ENCODE measurements at places on chromosomes 1 and 21. TPM values are rescaled to one million over a fixed set of nuclear protein-coding genes. Genes with fewer than 3 reads are reported as not detected.

DNA sequence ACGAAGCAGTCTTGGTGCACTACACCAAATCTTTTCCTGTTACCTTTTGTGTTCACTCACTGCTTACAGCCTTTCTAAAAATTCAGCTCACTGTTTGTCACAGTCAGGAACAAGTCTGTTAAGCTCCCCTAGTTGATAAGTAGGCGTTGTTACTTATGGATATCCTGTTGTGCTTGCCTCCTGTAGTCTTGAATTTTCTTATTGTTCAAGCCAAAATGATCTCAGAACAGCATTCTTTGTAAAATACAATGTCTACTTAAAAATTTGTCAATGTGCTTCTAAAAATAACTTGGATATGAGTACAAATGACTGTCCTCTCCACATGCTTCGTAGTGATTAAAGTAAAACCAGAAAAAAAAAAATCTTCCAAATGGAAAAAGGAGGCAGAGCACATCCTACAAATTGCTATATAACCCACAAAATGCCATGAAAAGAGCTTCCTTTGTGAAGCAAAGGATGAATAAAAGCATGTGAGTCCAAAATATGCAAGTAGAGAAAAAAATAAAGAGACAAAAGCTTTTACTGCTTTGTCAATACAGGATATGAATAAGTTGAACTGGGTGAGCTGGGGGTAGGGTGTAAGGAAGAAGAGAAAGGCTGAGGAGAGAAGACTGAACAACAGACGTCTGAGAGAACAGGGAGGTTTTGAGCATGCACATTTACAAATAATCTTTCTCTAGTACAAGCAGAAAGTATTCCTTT lies 228.9 kb upstream of the ADGRL4 start:
- no peak for DNase-seq

- DNase-seq = no peak
Observed at GRCh38 chr1:164731161-164731876, 172.3 kb downstream of the PBX1 start.

DNA sequence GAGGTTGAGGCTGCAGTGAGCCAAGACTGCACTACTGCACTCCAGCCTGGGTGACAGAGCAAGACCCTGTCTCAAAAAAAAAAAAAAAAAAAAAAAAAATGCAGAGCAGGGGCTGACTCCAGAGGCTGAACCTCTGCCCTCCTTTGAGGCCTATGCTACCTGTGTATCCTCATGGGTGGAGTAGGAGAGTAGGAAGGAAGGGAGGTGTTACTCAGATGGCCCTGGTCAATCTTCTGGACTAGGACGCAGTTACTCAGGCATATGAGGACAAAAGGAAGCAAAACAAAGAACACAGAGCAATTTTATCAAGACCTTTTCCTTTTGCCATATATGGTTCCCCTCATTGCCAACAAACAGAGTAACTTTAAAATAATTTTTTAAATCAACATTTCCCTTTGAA lies 35.2 kb downstream of the TGFBR3 start:
- no peak for DNase-seq

GRCh38 chr1:222940095-222940494 lies 125.3 kb downstream of the DISP1 start:
- no peak for DNase-seq

GRCh38 chr1:104726917-104727316 lies 977.2 kb downstream of the AMY1C start:
- no peak for DNase-seq

- peak; percentile 80 for DNase-seq
Observed at GRCh38 chr1:113759333-113760101, at the start of gene PHTF1. Gene PHTF1, minus strand, starts transcription at chr1:113759486. Its CDS starts 783 bp downstream, at chr1:113758703.

DNA sequence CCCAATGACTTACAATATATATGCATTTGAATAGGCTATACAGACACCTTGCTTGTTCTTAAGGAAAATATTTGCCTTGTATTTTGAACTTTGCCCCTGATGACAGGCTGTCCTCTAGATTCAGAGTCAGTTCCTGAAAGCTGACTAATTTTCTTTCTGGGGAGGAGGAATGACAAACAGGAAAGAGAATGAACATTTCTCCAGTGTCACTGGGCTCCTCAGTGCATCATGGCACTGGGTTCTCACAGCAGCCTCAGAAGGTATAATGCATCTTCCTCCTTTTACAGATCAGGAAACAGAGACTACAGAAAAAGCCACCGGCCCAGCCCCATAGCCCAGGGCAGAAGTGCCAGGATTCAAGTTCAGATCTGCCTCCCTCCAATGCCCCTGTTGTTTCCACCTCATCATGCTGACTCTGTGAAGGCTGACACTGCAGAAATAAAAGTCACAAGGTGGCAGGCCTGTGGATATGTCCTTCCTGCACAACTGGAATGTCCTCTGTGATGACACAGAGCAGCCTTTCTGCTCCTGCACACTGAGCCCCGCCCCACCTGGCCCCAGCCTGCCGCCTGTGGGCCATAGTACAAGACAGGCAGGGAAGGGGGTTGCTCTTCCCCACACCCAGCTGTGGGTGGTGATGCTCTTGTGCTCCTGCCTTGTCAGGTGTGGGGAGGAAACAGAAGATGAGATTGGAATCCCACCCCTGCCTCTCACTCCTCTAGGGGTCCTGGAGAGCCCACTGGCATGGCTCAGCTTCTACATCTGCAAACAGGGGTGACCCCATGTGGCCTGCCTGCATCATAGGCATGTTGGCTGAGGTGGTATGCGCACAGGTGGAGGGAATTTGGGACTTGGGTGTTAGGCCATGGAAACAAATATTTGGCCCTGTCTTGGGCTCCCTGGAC lies 6.4 kb downstream of the TTC22 start:
- no peak for DNase-seq

TRIM45 gene
- 4.6 TPM for total RNA-seq

HES2 gene
- total RNA-seq = 0.50 TPM

CACNA1S gene
- not detected for total RNA-seq

ECE1 gene
- 138 TPM for total RNA-seq

PODN gene
- total RNA-seq = 67.5 TPM

KCNN3 gene
- not detected for total RNA-seq

FGR gene
- total RNA-seq = not detected

SMG7 gene
- 16.2 TPM for total RNA-seq

FAM163A gene
- total RNA-seq = not detected

S100A12 gene
- not detected for total RNA-seq
